ENCODE measurements at places on chromosomes 3 and 15.

GRCh38 chr3:37625690-37626360 lies 235.9 kb upstream of the CTDSPL start:
- no peak for DNase-seq

GRCh38 chr3:195748661-195749060 lies 27.9 kb downstream of the MUC20 start:
- DNase-seq: no peak

GRCh38 chr15:59406446-59406845 lies 31.5 kb upstream of the FAM81A start:
- no peak for DNase-seq

DNA sequence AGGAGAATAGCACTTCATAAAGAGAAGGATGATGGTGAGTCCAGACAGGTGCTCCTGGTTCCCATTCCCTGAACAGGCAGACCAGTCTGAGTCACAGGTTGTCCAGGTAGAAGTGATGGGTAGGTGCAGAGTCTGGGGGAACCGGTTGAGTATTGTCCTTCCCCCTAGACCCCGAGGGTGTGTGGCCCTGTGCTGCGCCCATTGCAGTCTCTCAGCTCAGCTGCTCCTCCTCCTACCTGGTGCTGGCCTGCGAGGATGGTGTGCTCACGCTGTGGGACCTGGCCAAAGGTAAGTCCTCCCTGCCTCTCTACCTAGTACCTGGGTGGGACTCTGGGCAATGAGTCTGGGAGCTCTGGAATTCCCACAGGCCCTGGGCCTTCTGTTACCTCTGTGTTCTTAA lies 19.8 kb downstream of the MESP1 start:
- DNase-seq: no peak

DNA sequence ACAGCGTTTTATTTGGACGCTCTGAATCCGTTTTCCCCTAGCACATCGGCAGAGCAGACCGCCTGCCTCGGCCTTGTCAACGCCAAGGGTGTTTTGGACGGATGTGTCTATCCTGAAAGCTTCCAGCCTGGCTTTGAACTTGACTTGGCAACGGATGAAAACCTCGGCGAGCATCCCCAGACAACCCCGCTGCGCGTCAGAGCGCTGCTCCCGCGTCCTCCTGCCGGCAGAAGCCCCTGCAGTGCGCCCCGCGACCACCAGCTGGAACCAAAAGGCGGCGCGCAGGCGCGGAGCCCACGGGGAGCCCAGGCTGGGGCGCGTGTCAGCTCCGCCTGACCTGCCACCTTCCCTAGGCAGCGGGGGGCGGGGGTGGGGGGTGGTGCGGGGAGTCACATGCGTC lies 26.2 kb upstream of the ARL8B start:
- DNase-seq: no peak

Measured in kidney glomerular epithelial cell (primary cell).